ENCODE measurements at places on chromosomes 3 and 15.

DNA sequence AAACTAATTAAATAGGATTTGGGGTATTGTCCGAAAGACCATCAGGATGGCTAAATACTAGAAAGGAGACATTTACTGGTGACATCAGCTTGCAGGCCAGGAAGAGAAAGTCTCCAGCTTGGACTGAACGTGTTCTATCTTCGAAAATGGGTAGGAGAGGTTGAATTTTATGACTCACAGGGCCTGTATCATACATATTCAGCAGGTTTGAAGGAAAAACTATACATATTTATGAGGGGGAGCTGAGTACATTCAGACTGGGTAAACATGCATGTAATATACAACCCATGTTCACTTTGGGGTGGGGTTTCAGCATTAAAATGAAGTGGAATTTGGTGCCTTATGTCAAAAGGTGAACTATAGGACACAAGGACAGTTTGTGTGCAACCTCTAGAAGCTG is 129.3 kb upstream of the CRBN start:
- DNase-seq: no peak

- no peak for DNase-seq
Observed at GRCh38 chr3:157103860-157104259, 56.1 kb downstream of the CCNL1 start.

DNA sequence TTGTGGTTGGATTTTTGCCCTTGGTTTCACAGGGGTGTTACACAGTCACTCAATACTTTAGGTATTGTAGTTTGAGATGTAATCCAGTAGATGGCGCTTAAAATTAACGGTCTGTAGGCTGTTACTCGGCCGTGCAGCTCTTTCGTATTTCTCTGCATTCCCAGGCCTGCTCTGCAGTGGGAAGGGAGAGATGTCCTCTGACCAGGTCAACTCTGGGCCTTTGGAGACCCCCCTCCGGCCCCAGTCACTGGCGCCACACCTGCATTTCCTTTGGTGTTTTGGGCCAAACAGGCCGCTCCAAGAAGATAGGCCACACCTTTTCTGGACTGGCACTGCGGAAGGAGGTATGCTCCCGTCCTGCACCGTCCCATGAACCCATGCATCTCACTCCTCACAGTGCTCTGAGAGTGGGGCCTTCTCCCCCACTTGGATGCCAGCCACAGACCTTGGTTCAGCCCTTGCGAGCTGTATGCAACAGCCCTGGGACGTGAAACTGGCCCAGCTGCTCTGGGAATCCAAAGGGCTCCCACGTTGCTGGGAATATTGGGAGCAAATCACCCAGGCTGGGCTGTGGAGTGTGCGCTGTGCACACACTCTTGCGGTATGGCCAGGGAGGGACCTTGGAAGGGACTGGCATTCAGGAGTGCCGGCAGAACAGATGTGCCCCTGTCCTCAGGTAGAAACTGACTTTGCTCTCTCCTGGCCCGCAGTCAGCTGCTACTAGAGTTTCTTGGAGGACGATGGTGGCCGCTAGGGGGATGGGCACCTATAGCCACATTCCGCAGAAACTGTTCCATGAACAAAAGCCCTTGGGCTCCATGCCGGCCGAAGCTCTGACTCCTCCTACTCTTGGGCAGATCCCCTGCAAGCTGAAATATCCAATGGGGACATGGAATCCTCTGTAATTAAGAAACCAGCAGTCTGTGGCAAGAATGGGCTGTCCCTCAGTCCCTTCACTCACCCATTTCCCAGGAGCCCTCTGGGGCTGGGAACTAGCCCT is 410.5 kb upstream of the CADM2 start:
- DNase-seq: peak; percentile 17

DNA sequence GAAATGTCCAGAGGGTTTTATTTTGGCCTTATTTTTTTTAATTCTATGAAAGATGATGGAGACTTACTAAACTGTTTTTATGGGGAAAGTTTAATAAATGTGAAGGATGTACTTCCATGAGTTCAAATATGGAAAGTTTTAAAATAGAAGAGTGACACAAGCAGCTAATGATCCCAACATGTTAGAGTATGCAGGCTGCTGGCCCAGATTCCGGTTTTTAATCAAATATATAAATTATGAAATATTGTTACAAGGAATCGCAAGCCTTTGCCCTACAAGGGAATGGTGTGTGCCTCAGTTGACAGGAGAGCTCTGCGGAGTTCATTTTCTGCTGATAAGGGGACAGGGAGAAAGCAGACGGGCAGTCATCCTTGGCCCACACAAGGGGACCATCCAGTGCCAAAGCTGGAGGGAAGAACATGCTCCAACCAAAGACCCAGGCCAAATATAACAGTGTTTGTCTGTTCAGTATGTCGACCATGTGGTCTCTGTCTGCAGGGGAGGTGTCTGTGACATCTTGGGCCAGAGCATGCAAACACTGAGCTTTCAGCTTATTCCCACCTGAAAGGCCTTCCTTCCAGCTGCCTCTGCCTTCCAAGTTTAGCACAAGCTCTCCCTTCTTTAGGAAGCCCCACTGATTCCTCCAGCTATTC is 69.8 kb downstream of the SSUH2 start:
- no peak for DNase-seq

DNA sequence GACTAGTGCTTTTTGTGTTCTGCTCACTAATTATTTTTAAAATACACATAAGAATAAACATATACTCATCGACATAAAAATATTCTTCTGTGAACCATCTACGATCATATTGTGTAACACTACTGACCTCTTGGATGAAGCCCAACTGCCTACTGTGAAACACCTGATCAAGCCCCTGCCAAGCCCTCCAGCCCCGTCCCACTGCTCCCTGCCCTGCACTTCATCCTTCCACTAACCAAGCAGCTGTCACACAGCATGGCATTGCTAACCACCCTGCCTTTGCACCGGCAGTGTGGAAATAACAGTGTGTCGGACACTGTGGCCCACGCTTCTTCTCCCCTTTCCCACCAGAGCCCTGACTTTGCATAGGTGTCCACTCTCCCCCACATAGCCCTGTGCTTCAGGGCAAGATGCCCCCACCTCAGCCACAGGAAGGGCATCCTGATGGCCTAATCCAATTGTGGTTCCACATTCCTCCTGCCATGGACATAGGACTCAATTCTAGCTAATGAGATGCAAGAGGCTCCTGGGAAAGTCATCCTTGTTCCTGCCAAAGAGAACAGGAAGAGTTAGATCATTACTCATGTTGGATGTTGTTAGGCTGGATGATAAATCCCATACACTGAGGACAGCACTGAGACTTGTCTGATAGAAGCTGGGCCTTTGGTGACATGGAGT is 35.0 kb upstream of the ARID3B start:
- no peak for DNase-seq

GRCh38 chr15:78156653-78157052 is 7.5 kb downstream of the IDH3A start:
- no peak for DNase-seq

GRCh38 chr3:169508426-169508825 is 155.1 kb downstream of the MECOM start:
- DNase-seq: no peak

DNA sequence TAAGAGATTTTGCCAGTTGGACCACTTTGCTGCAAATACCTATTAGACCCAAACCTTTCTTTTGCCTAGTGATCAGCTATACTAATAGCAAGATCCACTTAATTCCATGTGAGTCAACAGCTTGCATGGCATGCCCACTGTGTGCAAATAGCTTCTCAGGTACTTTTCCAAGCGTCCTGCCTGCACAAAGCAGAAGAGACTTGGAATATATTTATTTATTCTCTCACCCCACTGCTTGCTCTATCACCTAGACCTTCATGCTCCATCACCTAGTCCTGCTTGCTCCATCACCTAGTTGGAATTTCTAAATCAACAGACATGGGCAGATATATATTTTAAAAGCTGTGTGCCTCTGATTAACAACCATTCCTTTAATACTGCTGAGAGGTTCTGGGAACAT is 47.6 kb downstream of the MBNL1 start:
- no peak for DNase-seq

DNA sequence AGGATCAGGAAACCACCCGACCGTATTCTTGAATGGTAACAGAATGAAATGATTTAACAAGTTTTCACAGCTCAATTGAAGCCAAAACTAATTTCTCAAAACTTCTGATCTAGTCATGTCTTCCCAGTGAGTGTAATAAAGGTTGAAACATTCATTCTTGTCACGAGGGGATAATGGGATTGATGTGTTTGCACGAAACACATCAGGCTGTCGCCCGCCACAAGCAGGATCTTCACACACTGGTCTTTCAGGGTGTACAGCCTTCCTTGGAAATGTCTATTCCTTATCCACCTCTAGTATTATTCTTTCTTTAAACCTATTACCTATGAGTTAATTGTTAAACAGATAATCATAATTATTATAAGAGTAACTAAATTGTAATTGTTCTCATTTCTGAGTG is 94.3 kb downstream of the KCNAB1 start:
- DNase-seq: no peak

GRCh38 chr15:66098022-66098363 is 155.6 kb downstream of the MEGF11 start:
- no peak for DNase-seq
